ENCODE measurements at places on chromosomes 1 and 21.

DNA sequence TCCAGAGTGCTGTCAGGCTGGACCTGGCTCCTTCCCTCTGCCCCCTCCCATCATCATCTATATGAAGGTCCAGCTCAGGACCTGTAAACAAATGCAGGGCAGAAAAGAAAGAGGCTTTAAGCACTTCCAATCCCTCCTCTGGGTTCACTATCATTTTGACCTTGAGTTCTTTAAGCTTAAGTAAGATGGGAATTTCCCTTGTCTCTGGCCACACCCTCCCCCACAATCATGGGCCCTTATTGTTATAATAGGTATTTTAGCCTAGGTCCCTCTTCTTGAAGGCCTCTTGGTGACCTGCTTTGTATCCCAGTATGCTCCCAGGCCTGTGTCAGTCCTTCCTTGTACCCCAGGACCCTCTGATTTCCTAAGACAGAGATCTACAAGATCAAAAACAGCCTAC, 45.1 kb upstream of the EPS15 start:
- no peak for DNase-seq

- no peak for DNase-seq
Observed at GRCh38 chr1:36448530-36449056, 1.7 kb downstream of the OSCP1 start.

GRCh38 chr1:14970115-14970798, 183.3 kb upstream of the TMEM51 start:
- peak; percentile 32 for DNase-seq

DNA sequence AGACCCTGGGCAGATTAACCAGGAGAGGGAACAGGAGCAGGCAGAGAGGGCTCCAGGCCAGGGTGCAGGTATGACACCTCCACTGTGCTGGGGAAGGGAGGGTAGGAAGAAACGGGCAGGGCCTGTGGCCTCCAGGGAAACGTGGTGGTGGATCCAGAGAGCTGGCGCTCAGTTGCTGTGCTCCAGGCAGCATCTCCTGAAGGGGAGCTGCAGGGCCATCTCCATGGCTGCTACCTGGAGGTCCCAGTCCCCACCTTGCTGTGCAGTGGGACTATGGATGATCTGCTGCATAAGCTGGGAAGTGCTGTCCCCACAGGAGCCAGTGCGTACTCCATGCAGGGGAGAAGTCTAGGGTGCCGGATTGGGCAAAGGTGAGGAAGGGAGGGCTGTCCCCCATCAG, 125.9 kb upstream of the RUNX3 start:
- DNase-seq, result no peak

DNA sequence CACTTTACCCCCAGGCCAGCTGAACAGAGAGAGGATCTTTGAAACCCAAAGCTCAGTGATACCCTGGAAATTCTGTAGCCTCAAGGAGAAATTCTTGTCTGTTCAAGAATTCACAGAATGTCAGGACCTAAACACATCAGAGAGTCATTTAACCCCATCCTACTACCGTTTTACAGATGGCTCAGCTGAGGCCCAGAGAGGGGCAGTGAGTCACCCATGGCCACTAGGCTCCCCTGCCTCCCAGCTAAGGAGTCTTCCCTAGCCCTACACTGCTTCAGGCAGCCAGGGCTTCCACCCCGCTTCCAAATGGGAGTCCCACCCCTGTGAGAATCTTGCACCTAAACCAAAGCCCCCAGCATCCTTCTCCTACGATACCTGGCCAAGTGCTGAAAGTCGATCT, 28.3 kb downstream of the VWA5B1 start:
- no peak for DNase-seq

GRCh38 chr1:185245466-185245865, 71.6 kb downstream of the IVNS1ABP start:
- no peak for DNase-seq

- no peak for DNase-seq
Observed at GRCh38 chr1:119806489-119806888, 4.8 kb downstream of the REG4 start.

DNA sequence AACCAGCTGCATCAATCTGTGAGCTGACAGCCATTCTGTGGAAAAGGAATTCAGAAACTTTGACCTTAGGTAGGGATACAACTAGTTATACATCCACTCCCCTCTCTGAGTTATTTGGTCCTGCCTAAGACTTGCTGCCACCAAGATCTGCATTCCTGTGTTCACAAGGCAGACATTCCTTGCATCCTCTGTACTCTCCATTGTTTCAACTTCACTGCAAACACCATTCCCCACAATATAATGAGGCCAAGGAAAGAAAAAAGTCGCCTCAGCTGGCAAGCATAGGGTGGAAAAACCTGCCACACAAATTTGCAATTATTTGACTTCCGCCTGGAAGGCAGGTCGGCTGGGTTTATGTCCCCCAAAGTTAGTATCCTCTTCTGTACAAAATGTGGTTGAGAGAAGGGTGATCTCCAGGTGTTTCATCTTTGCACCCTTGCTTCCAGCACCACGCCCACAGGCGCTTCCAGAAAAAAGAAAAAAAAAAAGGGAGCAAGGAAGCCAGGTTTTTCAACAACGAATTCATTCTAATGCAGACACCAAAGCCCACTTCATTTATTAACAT, 676 bp upstream of the CTTNBP2NL start:
- DNase-seq, result no peak

- no peak for DNase-seq
Observed at GRCh38 chr1:225689882-225690459, 37.0 kb upstream of the ENAH start.

Measured in amygdala (tissue), 56 donors.